Activated T-cell treated with anti-CD3 and anti-CD28 coated beads, Interleukin-2, amount 50 U/mL, for 48 hours (primary cell): ENCODE measurements at places on chromosomes 1 and 21.

DNA sequence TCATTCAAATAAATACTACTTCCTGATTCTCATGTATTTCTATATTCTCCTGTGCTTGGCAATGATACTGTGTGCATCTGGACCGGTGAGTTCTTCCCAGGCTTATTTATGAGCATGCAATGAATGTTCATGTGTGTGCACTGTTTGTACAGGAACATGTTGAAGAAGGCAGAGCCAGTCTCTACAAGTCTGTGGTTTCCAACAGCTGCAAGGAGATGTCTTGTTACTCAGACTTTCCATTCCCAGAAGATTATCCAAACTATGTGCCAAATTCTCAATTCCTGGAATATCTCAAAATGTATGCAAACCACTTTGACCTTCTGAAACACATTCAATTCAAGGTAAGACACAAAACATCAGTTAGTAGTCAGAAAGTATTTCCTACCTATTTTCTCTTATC is 19.1 kb downstream of the FMO1 start:
- no peak for DNase-seq

DNA sequence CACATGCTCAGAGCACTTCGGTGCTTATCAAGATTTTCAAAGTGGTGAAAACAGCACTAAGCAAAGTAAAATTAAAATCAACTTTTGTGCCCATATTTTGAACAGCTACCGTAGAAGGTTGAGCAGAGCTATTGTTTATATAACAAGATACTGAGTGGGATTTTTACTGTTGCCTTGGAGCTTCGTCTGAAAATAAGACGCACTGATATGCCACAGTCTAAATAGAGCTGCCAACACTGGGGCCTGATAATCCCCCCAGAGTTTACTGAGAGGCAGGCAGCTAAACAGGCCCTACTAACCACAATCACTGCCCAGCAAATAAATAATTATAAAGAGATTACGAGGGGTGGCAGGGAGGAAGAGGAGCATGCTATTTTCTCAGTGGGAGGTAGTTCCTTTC is 650 bp upstream of the CCDC190 start:
- no peak for DNase-seq

- no peak for DNase-seq
These were observed 287.6 kb downstream of the AKT3 start for GRCh38 chr1:243562473-243562872.

GRCh38 chr1:85570446-85571180 is 9.9 kb upstream of the CCN1 start:
- no peak for DNase-seq

GRCh38 chr1:246597340-246597739 is 31.1 kb downstream of the CNST start:
- no peak for DNase-seq

- DNase-seq, result no peak
These were observed 22.6 kb upstream of the COL9A2 start for GRCh38 chr1:40339420-40340323.

DNA sequence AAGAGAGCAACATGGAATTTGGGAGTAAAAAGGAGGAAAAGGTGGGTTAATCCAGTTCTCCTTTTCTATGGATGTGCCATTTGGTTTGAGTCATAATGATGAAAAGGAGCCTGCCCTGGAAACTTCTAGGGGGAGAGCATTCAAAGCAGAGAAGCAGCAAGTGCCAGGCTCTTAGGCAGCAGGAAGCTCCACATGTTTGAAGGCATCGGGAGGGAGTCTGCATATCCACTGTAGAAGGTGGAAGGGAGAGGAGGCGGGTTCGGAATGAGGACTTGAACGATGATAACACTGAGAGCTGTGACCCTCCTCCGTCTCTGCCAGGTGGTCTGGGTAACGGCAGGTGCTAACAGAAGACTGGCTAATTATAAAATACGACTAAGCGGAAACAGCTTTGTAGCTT is 128.2 kb downstream of the RYR2 start:
- DNase-seq, result no peak

DNA sequence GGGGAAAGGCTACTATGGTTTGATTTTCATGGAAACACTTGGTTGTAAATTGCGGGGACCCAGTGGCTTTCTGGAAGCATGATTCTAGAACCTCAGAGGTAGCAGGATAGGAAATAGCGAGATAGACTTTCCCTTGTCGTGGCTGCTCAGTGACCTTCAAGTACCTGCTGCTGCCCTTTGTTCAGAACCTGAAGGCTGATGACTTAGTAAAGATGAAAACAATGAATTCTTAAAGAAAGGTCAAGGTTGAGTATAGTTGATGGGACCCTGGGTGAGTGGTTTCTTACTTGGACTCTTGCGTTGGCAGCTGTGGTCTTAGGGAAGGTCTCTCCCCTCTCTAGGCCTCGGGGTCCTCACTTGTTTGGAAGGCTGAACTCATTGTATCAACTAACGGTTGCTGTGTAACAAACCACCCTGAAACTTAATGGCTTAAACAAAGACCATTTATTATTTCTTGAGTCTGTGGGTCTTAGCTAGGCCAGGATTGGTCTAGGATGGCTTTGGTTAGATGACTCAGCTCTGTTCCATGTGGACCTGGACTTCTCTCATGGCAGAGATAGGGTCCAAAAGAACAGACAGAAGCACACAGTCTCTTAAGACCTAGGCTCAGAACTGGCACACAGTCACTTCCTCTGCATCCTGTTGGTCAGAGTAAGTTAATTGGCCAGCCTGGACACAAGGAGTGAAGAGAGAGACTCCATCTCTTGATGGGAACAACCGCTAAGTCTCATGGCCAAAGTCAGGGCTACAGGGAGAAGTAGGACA is 89.2 kb upstream of the SELENON start:
- no peak for DNase-seq

DNA sequence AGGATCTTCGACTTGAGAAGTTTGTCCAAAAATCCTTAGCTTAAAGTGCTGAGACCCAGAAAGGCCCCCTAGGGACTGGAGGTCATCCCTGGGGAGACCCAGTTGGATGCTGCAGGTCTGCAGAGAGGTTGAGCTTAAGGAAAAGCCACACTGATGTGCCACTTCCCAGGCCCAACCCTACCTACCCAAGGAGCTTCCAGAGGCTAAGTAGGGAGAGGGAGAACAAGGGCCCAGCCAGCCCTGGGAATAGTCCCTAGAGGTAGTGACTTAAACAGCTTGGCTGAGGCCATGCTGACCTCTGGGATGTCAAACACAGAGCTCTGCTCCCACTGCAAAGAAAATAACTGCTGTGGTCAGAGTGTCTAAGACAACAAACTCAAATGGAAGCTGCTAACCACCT is 693.7 kb downstream of the MATN1 start:
- DNase-seq, result no peak

DNA sequence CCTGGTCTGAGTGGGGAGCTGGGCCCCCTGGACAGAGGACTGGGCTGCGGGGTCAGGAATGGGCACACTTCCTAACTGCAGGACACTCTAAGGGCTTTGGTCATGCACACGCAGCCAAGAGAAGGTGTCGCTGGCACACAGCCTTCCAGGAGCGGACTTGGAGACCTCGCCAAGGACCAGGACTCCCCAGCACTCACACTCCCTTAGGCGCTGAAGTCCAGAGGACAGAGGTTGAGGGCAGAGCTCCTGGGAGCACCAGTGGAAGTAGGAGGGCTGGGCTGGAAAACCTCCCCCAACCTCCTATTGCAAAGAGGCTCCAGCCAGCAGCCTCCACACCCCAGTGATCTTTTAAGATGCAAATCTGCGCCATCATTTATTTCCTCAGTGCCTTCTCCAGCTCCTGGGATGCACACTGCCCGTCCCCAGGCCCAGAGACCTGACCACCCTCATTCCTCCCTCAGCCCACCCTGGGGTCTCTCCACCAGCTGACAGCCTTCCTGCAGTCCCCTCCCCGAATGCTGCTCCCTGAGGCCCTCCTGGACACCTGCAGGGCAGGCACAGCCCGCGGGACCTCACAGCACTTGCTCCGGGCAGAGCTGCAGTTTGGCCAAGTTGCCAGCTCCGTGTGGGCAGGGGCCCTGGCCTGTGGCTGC is 3.0 kb downstream of the TSPEAR start:
- DNase-seq, result no peak

DNA sequence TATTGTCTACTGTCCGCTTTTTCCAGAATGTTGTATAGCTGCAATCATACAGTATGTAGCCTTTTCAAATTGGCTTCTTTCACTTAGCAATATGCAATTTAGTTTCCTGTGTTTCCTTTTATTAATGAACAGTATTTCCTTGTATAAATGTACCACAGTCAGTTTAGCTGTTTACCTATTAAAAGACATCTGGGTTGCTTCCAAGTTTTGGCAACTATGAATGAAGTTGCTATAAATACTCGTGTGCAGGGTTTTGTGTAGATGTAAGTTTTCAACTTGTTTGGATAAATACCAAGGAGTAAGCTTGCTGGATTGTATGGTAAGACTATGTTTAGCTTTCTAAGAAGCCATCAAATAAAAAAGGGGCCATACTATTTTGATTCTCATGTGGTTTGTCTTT is 24.4 kb upstream of the KCNJ6 start:
- DNase-seq, result no peak

GRCh38 chr1:211781260-211781659 is 49.3 kb downstream of the LPGAT1 start:
- DNase-seq, result no peak

DNA sequence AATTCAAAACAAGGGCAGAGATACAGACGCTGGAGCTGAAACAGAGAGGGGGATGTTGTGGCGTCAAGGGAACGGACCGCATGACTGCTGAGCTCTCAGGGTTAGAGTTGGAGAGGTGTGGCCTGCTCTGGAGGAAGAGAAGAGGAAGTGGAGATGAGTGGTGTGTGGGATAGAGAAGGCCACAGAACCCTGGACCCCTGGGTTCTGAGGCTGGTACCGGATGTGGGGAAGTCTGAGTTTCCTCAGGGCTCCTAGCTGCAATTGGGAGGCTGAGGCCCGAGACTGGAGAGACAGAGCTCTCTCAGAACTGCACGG is 1.8 kb downstream of the BCAN start:
- peak; percentile 27 for DNase-seq

GRCh38 chr1:151325646-151326429 is 1.4 kb downstream of the PI4KB start:
- DNase-seq, result no peak

DNA sequence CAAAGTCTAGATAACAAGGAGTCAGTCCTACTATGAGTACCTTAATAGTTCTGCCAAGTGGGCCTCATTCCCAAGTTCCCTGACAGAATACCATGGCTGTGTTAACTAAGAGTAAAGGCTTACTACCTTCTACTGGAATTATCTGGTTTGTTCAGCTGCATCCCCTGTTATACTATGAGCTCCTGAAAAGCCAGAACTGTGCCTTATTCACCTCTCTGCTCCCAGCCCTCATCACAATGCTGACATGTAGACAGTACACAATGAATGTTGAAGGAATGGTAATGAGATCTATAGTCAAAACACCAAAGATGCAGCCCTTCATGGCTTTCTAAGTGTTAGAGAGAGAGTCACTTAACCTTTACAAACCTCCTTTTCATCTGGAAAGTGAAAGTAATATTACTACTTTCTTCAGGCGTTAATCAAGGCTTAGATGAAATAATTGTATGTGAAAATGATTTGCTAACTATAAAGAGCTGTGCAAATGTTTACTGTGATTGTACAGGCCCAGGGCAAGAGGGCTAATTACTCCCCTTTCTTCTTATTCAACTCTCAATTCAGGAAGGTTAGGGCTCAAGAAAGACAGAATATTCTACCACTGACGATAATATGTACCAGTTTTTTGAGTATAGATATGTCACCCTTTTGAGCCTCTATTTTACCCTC is 70.3 kb upstream of the MROH9 start:
- no peak for DNase-seq

DNA sequence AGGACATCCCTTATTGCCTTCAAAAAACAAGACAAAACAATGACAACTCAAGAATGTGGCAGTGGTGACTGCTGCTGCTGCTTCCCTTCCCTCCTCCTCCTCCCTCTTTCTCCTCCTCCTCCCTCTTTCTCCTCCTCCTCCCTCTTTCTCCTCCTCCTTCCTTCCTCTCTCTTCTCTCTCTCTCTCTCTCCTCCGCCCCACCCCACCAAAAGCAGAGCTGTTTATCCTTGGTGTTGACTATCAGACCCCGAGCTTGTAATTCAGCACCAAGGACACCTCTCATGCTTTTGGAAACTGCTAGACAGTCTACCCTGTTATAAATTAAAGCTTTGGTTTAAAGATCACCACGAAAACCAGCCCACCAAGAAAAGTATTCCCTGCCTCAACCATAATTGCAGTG is 72.4 kb upstream of the IFNAR2 start:
- no peak for DNase-seq

DNA sequence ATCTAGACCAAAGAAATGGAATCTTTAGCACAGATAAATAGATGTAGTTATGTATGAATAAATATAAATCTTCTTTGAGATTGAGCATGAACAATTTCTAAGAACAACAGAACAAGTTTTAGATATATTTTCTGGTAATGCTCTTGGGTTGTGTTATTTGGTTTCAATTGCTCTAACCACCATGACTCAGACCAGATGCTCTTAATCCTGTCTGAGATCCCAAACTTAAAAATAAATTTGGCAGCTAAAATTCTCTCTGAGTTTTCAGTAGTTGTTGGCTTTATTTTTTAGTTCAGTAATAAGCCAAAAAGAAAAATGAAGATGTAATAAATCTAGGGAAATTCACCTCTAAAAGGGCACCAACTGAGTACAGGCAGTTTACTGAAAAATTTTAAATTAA is 1693.4 kb downstream of the NCAM2 start:
- no peak for DNase-seq

- no peak for DNase-seq
These were observed 3.9 kb upstream of the WNT2B start for GRCh38 chr1:112504661-112505399.

GRCh38 chr1:109373126-109373525 is 24.6 kb downstream of the SORT1 start:
- DNase-seq, result no peak

GRCh38 chr1:243738020-243738419 is 112.0 kb downstream of the AKT3 start:
- no peak for DNase-seq

GRCh38 chr1:230186874-230187273 is 119.8 kb downstream of the GALNT2 start:
- no peak for DNase-seq

GRCh38 chr21:38760017-38760761 is 45.5 kb upstream of the ETS2 start:
- DNase-seq, result no peak

- DNase-seq, result peak; percentile 45
These were observed 1.7 kb downstream of the ZC3H12A start for GRCh38 chr1:37476087-37476452.

DNA sequence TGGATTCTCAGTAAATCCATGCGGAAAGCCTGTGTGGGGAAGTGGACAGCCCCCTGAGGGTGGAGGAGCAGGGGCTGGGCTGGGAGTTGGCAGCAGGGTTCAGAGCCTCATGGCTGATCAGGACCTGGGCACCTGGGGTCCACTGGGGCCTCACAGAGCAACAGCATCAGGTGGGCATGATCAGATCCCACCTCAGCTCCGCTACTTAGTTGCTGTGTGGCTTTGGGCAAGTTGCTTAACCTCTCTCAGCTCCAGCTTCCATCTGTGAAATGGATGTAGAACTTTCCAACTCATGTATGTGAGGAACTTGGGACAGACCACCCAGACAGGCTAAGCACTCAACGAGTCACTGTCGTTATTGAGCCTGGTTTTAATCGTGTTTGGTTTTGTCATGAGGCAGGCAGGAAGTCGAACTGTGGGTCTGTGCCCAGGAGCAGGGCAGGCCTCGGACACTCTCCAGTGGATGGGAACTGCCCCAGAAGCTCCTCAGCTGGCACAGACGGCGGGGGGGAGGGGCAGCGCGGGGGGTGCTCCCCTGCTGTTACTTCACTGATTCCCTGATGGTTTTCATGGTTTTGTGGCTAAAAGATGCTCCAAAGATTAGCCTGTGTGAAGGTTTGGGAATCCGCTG is 155.8 kb upstream of the TMEM51 start:
- no peak for DNase-seq

- DNase-seq, result peak; percentile 81
These were observed 859 bp upstream of the LRRC8B start for GRCh38 chr1:89523572-89524368.

GRCh38 chr1:156926175-156926574 is 5.7 kb downstream of the LRRC71 start:
- DNase-seq, result peak; percentile 73
